NB4 (cell line): ENCODE measurements at places on chromosomes 5 and 9.

- no peak for DNase-seq
These were observed 31.7 kb downstream of the GSN start for GRCh38 chr9:121299467-121300282.

GRCh38 chr5:37811866-37812265 lies 28.0 kb downstream of the GDNF start:
- no peak for DNase-seq

GRCh38 chr5:146967646-146968045 lies 89.1 kb upstream of the PPP2R2B start:
- DNase-seq = no peak

GRCh38 chr5:143892271-143892670 lies 80.3 kb downstream of the HMHB1 start:
- no peak for DNase-seq

- no peak for DNase-seq
These were observed 117.8 kb upstream of the OSMR start for GRCh38 chr5:38728029-38728428.

- no peak for DNase-seq
These were observed 441.5 kb upstream of the CDH9 start for GRCh38 chr5:27479859-27480258.

GRCh38 chr5:147403651-147404640 lies 105.9 kb downstream of the DPYSL3 start:
- peak; percentile 82 for DNase-seq

DNA sequence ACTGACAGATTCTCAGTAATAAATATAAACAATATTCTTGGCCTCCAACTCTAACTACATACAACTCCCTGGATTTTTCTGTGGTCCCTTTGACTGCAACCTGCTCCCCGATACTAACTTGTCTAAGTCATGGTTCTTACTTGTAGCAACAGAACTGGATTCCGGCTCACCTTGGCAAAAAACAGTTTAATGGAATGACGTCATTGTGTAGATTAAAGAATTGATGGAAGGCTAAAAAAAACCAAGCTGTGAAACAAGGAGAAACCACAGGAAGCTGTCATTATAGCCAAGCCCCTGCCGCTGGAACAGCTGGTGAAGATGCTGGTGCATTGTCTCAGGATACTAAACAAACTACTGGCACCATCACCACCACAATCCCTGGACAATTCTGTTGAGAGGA lies 11.4 kb upstream of the ADAMTS19 start:
- no peak for DNase-seq

GRCh38 chr9:84827216-84827765 lies 157.8 kb downstream of the NTRK2 start:
- no peak for DNase-seq

DNA sequence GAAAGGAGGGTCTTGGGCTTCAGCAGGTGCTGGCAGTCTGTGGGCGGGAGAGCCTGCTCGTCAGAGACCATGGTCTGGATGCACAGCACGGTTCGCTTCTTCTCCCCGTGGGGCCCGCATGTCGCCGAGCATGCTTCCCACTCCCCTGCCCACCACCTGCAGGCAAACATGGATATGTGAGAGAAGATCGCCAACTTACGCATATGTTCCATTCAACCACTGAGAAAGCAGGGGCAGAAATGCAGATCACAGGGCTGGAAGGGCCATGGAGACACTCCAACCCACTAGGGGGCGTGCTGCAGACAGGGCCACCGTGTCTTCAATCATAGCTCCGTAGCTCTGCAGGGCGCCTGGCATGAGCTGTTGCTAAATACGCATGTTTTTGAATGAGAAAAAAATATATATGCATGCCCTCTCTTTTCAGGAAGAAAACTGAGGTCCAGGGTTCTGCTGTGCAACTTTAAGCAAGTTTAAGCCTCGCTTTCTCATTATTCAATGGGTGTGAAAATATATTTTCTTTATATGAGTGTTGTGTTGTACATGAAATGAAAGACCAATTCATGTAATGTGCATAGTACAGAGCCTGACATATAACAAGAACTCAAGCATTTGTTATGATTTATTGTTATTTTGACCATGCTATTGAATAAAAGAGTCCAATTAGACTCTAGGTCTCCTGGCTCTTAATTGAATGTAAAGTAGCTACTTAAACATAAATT lies 148.0 kb downstream of the TARS1 start:
- peak; percentile 55 for DNase-seq

- DNase-seq = no peak
These were observed 186.8 kb downstream of the SNX18 start for GRCh38 chr5:54704333-54704732.

GRCh38 chr5:58183078-58183785 lies 276.7 kb downstream of the PLK2 start:
- no peak for DNase-seq

- DNase-seq = no peak
These were observed 16.4 kb downstream of the RETREG1 start for GRCh38 chr5:16600397-16600796.

GRCh38 chr9:126489581-126490213 lies 124.0 kb upstream of the LMX1B start:
- no peak for DNase-seq

GRCh38 chr5:111198281-111198966 lies 25.8 kb upstream of the CAMK4 start:
- no peak for DNase-seq

DNA sequence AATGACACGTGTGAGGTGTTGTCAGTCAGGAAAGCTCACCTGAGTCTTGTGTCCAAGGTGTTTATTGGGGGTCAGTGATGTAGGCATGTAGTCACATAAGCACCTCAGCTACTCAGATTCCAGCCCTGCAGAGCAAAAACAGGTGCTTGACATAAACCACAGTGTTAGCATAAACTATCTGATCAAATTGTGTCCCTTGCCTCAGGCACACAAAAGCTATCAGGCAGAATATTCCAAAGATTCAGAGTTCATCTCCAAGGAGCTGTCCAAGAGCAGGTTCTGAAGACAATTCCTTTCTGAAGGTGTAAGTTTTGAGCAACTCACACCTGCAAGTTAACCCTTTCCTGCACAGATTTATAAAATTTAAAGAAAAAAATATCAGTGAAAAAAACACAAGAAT lies 102.2 kb upstream of the ITGA1 start:
- DNase-seq = no peak

GRCh38 chr5:178357121-178357521 lies 124.5 kb upstream of the PHYKPL start:
- no peak for DNase-seq

DNA sequence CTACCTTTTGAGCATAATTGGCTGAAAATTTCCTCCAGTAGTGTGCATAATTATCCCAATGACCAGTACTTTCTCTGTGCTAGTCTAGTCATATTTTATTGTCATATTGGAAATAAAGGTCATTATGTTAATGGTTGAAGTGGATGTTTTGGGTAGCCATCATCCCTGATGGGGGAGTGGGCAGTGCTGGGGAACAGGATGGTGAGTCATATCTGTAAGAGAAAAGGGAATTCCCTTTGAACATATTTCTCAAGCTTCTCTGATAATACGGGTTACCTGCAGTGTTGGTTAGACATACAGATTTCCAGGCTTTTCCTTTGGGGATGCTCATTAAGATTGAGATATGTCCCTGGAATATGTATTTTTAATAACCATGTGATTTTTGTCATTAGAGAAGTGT lies 33.3 kb upstream of the SPATA31D4 start:
- DNase-seq = no peak

- peak; percentile 19 for DNase-seq
These were observed 47.0 kb downstream of the CCDC125 start for GRCh38 chr5:69285448-69286116.

- DNase-seq = no peak
These were observed 16.7 kb upstream of the IL13 start for GRCh38 chr5:132641241-132641723.

DNA sequence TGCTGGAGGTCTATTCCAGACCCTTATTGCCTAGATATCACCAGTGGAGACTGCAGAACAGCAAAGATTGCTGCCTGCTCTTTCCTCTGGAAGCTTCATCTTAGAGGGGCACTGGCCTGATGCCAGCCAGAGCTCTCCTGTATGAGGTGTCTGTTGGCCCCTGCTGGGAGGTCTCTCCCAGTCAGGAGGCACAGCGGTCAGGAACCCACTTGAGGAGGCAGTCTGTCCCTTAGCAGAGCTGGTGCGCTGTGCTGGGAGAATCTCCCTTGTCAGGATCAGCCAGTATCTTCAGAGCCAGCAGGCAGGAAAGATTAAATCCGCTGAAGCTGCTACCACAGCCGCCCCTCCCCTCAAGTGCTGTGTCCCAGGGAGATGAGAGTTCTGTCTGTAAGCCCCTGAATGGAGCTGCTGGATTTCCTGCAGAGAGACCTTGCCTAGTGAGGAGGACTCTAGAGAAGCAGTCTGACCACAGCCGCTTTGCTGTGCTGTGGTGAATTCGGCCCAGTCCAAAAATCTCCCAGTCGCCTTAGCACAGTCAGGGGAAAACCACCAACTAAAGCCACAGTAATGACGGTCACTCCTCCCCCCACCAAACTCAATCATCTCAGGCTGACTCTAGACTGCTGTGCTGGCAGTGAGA lies 124.1 kb downstream of the JAKMIP2 start:
- no peak for DNase-seq

DNA sequence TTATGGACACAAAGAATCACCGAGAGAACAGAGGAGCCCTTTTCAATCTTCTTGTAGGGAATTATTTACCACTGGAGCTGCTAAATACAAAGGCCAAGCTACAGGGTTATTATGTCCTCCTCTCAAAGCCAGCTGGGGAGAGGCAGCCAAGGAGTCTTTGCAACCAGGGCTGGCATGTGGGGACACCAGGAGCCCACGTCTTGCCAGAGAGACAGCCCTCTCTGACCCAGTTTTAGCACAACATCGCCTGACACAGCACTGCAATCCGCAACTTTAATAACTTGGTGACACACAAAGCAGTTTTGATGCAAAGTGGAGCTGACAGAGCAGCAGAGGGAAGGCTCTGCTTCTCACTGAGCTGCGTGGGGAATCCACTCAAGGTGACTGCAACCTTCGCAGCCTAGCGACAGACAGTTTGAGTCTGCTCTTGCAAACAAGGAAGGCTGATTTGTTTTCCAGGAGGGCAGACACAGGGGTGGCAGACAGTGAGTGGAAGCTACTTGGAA lies 33.6 kb downstream of the TLR4 start:
- no peak for DNase-seq

DNA sequence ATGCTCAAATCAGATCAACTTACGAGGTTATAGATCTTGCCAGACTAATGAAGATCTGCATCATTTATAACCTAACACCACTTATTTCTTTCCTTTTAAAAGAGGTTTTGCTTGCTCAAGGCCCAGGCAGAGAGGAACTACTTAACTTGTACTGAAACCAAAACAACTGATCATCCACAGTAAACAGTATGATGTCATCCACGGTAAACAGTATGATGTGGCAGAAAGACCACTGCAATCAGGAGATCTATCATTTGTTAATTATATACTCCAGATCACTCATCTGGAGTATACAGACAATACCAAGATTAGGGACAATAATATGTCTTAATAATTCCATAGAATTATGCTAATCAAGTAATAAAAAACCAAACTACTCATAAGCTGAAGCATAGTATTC lies 116.8 kb downstream of the ADAMTS6 start:
- DNase-seq = no peak

GRCh38 chr9:115296831-115297565 lies 179.0 kb upstream of the TNC start:
- DNase-seq = no peak

GRCh38 chr5:113232667-113233066 lies 202.1 kb downstream of the TSSK1B start:
- no peak for DNase-seq

DNA sequence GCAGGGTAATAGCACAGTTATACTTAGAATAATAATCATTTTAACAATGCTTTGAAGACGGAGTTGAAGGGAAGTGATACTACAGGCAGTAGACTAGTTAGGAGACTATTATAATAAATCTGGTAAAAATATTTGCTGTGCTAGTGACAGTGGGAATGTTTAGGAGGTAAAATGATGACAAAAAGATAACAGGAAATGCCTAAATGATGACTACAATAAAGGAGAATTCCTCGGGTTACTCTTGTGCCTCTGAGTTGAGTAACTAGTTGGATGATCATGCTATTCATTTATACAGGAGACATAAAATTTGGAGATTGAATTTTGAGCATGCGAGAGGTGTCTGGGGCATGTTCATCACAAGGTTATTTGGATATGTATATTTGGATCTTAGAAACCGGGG lies 32.2 kb upstream of the PAM start:
- DNase-seq = no peak

- no peak for DNase-seq
These were observed 41.0 kb upstream of the KDM4C start for GRCh38 chr9:6716766-6717165.

GRCh38 chr9:114611516-114612271 lies 603 bp downstream of the TMEM268 start:
- DNase-seq = peak; percentile 90
